Midbrain (tissue), 1 donor: ENCODE measurements at places on chromosomes 12 and 14.

GRCh38 chr12:104846056-104846767 lies 111.9 kb downstream of the SLC41A2 start:
- DNase-seq, result no peak

DNA sequence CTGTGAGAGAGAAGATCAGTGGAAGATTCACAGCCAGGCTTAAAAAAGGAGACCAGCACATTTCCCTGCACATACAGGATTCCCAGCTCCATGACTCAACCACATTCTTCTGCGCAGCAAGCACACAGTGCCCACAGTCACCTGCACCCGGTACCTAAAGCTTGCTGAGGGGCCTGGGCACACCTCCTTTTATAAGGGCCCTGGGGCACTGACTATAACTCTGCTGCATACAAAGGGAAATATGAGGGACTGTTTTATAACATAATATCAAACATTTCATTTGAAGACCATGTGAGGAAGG lies 322.9 kb downstream of the DAD1 start:
- DNase-seq, result no peak

DNA sequence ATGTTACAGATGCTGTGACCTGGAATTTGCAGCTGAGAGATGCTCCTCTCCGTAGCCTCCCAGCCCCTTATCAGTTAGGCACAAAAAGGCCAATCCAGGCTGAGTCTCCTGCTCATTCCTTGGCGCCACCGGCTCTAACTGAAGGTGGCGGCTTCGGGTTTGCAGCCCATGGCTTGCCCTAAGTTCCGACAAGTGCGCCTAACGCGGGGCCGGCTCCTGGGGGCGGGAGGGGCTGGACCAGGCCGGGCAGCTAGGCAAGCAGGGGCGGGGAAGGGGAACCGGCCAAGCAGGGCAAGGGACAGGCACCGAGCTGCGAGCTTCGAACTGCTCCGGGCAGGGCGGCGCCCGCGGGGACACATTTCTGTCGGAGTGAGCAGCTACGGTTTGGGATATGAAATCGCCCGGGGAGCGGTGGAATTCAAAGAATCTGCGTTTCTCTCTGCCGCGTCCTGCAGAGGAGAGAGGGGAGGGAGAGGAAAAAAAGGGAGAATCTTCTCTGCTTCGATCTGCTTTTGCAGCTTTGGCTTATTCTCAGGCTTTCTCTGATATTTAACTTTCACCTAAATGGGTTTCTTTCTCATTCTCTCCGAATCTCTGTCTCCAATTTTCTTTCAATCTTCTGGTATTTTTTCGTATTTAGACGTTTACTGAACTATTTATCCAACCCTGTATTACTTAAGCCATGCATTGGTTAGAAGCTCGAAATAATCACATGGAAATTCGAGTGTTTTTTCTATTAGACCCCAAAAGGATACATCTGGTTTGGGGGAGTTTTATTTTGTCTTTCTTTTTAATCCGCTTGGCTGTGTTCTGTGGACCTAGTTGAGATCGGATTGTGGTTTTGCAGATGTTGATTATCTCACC lies 1.6 kb upstream of the HOXC12 start:
- no peak for DNase-seq

DNA sequence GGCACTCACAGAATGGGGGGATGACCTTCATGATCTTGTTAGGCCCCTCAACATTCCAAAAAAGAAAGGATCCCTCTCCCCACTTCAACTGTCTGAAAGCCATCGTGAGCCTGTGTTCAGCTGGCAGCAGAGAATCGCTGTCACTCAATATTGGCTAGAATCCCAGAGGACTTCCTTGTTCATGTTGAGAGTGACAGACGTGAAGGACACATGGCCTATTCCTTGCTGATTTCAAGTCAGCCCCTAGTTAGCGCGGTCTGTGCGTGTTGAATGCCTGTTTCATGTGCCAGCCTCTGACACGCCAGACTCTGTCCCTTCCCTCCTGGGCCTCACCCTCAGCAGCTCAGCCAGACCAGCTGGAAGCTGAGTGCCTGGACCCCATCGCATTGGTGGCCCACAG lies 43.1 kb downstream of the DNAH10 start:
- DNase-seq, result no peak

DNA sequence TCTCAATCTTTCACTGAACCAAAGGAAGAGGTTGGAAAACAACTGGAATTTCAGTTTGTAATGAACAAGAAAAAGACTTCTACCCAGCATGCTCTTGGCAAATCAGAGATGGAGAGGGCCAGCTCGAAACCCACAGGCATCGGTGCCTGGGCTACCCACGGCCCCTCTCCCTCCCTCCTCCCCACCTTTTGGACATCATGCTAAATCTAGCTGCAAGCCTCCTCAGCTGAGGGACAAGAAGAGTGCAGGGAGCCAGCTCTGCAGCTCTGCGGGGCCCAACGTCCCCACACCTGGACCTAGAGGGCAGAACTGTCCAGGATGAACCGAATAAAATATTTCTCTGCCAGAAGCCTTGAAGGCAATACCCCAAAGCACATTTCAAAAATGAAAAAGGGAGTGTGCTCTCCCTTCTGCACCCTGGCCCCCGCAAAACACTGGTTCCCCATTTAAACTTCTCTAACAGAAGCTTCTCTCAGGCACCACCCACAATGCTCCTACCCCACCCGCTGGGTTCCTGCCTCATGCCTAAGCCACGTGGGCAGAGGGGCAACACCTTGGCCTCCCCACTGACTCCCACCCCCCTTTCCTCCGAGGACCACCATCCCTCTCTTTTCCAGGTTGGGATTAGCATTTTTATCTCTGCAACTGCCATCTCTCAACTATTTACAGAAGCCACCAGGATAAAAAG lies 8.2 kb downstream of the CAMKK2 start:
- DNase-seq, result no peak

- DNase-seq, result no peak
Measured at GRCh38 chr12:101238800-101239329, 28.8 kb upstream of the SLC5A8 start.

- no peak for DNase-seq
Measured at GRCh38 chr14:58872061-58872460, 234.3 kb downstream of the DACT1 start.

- DNase-seq, result no peak
Measured at GRCh38 chr12:68539615-68539952, 71.1 kb upstream of the RAP1B start.

DNA sequence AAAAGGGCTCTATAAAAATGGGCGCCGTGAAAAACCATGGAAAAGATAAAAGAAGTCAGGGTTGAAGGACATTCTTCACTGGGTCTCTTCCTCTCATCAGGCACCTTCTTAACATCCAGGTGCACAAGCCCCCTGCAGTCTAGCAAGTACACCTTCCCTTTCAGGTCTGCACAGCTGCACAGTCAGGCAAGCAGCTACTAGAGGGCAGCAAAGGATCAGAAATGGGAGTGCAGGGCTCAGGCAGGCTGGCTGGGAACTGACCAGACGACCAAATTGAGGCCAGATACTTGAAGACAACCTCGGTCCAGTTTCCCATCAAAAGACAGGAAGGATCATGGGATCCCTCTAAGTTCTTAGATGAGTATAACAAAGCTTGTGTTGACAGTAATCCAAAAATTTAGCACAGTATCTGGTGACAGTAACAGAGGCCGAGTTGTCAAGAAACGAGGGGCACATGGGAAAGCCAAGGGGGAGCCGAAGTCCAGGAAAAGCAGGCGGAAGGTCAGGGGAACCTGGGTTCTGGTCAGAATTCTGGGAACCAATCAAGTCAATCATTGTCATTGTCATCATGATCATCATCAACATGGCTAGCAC lies 10.1 kb upstream of the GRIP1 start:
- peak; percentile 42 for DNase-seq

DNA sequence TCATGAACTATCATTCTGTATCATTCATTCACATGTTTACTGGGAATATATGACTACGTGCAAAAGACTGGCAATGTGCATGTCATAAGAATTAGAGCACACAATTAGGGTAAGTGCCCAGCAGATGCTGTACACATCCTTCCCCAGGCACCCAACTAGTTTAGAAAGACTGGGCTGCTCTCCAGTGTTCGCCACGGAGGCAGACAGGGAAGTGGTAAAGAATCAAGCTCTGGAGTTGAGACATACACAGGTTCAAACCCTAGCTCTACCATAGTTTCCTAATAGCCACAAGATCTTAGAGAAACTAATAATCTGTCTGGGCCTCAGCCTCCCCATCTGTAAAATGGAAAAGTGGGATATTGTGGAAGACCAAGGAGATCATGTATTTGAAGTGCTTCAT lies 6.8 kb downstream of the TMCC3 start:
- no peak for DNase-seq

DNA sequence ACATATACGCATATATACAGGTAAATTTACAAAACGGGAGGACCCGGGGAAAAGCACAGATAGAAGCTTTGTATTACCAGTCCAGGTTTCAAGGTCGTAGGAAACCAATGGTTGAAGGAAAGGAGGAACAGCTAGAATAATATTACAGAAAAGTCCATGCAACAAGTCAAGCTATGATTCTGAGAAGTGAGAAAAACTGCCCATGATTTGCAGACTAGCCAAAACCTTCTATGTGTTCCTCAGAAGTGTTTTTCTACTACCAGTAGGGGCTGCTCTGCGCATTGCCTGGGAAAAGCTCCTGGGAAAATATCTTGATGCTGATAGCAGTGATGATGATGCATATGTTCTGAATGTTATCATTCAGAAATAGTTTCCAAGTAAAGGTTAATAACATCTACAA lies 2.2 kb downstream of the PDZRN4 start:
- DNase-seq, result peak; percentile 71

DNA sequence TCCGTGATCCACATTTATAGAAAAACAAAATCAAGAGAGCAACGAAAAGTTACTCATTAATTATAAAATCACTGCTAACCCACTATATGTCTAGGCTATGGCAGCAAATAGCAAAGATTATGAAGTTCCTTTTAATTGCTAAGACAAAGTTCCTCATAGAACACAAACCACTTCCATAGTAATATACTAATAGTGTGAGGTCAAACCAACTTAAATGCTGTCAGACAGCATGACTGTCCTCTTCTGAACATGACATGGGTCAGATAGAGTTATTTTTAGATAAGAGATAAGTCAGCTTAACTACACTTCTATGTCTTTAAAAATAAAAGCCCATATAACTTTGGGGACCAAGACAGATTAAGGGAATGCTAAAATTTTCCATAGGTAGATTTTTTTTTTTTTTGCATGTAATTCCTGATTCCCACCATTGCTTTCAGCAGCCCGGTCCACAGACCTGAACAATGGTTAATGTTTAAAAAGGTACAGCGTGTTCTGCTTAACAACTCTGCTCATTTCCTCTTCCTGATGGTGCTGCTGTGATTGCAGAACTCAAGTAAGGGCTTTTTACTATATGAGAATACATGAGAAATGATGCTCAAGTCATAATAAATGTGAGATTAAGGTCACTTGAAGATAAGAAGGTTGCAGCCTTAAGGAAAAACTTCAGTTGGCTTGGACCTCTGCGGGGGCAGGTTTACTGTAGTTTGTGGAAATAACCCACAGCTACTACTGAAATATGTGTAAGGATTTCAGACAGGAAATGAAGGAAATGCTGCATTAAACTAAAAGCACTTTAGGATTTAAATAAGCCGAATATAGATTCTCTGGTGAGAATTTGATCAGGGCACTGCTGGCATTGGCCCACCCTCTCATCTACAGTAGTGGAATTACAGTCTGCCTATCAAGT lies 37.7 kb upstream of the DUSP6 start:
- no peak for DNase-seq

DNA sequence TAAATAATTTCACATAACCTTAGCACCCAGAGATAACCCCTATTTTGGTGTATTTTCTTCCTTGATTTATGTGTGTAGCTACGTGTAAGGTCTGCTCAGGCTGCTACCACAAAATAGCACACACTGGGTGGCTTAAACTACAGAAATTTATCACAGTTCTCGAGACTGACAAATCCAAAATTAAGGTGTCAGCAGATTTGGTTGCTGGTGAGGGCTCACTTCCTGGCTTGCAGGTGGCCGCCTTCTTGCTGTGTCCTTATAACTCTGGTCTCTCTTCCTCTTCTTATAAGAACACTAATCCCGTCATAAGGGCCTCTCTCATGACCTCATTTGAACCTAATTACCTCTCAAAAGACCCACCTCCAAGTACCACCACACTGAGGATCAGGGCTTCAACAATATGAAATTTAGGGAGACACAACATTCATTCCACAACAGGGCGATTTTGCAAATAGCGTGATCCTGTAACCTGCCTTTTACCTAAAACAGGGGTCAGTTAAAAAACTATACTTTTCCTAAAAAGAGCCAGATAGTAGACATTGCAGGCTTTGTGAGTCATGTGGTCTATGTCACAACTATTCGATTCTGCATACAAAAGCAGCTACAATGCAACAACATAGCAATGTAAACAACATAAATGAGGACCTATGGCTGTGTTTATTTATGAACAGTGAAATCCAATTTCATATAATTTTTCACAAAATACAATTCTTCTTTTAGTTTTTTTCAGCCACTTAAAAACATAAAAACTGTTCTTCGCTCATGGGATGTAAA lies 371.7 kb downstream of the DPF3 start:
- no peak for DNase-seq

DNA sequence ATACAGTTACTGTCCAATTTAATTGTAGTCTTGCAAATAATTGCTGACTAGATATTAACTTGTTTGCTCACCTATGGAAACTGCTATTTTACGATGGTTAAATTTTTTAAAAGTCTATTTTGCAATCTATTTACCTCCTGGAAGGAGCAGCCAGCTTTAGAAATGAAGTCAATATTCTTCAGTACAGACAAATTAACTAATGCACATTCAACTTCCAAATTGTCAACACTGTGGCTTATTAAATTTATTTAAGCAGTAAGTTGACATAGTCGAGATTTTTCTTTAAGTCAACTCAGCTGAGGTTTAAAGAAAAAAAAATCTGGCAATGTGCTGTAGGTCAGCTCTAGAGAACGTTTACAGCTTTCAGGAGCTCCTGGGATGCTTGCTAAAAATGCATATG lies 221.2 kb downstream of the SSPN start:
- no peak for DNase-seq

- no peak for DNase-seq
Measured at GRCh38 chr12:128205758-128206157, 61.2 kb upstream of the TMEM132C start.

DNA sequence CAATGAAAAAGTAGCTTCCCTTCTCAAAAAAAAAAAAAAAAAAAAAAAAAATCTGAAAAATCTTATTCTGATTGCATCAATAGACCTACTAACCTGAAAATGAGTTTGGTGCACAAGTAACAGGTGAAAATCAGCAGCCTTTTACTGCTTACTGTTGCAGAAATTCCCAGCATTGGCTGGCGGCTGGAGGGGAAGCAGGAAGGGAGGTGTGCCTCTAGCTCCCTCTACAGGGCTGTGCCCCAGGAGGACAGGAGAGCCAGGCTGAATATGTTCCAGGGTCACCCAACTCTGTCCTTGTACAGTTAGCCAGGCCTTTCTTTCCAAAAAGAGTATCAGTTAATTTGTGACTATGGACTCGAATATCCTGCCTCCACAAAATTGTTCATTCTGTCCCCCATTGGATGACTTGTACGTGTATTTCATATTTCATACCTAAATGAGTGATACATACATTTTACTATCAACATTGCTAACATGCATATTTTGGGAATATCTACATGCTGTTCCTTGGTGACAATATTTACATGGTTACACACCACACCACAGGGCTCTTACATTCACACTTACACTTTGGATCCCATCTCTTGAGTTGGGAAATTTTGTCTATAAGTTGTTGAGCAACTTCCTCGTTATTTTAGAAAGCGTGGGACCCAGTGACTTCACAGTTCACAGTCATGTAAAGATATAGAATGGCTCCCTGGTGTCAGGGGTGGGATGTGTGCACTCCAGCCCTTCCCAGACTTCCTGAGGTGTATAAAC lies 124.8 kb downstream of the SAMD4A start:
- peak; percentile 84 for DNase-seq
